Activated T-cell treated with anti-CD3 and anti-CD28 coated beads for 1 hour (primary cell): ENCODE measurements at places on chromosomes 2 and 18.

DNA sequence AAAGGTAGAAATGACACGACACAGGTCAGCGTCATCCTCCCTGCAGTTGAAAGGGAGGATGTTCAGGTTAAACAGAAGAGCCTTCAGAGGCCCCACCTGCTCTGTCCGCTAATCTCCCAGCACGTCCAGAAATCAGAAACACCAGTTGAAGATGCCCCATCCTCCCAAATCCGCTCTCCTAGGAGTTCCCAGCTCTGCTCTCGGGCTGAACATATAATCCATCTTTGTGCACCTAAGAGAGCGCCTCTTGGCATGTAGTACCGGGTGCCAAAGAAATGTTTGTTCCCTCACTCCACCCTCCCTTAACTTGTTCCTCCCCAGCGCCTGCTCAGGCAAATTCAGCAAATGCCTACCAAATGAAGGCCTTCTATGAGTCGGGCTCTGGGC lies 145.2 kb upstream of the SMAD2 start:
- DNase-seq = no peak

- DNase-seq = no peak
These were observed 842 bp upstream of the CKAP2L start for GRCh38 chr2:112765251-112765650.

DNA sequence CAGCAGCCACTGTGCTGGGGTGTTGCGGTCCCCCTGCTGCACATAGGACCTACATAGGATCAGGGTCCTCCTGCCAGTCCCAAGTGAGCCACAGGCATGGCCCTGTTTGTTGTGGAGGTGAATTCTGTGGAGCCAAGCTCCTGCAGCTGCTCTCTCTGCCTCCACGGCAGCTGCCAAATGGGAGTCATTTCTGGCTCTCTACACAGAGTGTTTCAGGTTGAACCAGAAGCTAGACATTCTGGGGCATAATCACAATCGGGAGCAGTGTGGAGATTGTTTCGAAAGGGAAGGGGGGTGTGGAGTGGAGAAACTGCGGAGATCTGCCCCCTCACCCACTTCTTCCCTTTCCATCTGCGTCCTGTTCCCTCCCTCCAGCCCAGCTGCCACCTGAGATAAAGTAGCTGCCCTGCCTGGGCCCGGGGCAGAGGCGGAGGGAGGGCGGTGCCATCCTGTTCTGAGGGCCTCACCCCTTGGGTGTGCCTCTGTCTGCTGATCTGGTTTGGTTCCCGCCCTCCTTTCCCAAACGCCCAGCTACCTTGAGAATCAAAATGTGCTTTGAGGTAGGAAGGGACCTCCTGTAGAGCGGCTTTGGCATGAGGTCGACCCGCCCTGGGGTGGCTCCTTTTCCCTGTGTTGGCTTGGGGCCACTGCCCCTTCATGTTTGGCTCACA lies 139.4 kb downstream of the WDSUB1 start:
- DNase-seq = no peak

DNA sequence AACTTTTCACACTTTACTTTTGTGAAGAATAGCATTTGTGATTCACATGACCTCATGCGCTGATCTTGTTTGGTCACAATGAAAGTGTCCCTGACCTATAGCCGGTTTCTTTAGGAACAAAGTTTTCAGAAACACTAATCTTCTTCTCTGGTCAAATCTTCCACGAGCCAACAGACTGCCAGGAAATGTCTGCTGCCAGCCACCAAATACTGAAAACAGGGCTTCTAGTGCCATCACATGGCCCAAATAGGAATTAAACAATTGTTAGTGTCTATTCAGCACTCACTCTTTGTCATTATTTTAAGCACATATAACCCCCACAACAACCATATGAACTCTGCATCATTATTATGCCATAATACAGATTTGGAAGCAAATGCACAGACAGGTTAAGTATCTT lies 286.5 kb upstream of the SYT4 start:
- no peak for DNase-seq

- DNase-seq = no peak
These were observed 1210.2 kb downstream of the DPP10 start for GRCh38 chr2:115652652-115653051.

- DNase-seq = no peak
These were observed 128.7 kb downstream of the XIRP2 start for GRCh38 chr2:167017021-167017420.

GRCh38 chr2:34115076-34115475 lies 516.0 kb upstream of the FAM98A start:
- DNase-seq = no peak

GRCh38 chr2:128736046-128736688 lies 417.5 kb upstream of the HS6ST1 start:
- DNase-seq = no peak

GRCh38 chr2:204763974-204764703 lies 218.9 kb downstream of the PARD3B start:
- no peak for DNase-seq

- no peak for DNase-seq
These were observed 50.6 kb upstream of the YWHAQ start for GRCh38 chr2:9681427-9681817.
